ENCODE measurements at places on chromosomes 4 and X. TPM values are rescaled to one million over a fixed set of nuclear protein-coding genes. Genes with fewer than 3 reads are reported as not detected.

- no peak for DNase-seq
Observed at GRCh38 chr4:40363945-40364344, 28.8 kb downstream of the CHRNA9 start.

DNA sequence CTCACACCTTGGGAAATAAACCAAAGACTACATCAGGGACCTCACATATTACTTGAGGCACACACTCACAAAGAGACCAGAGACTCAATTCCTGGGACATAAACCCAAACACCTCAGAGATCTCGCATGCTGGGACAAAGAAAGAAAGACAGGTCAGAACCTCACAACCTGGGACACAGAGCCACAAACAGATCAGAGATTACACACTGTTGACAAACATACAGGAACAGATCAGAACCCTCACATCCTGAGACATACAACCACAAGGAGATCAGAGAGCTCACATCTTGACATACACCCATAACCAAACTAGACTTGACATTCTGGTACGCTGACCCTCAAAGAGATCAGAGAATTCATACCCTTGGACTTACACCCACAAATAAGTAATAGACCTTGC is 17.3 kb downstream of the SUV39H1 start:
- no peak for DNase-seq

- no peak for DNase-seq
Observed at GRCh38 chrX:136030303-136031191, 45.3 kb downstream of the SLC9A6 start.

Gene APBB2
- total RNA-seq: 103 TPM

Gene UGT8
- total RNA-seq: 4.1 TPM

Gene CDKL2
- 0.82 TPM for total RNA-seq

Gene ACTRT1
- not detected for total RNA-seq

DNA sequence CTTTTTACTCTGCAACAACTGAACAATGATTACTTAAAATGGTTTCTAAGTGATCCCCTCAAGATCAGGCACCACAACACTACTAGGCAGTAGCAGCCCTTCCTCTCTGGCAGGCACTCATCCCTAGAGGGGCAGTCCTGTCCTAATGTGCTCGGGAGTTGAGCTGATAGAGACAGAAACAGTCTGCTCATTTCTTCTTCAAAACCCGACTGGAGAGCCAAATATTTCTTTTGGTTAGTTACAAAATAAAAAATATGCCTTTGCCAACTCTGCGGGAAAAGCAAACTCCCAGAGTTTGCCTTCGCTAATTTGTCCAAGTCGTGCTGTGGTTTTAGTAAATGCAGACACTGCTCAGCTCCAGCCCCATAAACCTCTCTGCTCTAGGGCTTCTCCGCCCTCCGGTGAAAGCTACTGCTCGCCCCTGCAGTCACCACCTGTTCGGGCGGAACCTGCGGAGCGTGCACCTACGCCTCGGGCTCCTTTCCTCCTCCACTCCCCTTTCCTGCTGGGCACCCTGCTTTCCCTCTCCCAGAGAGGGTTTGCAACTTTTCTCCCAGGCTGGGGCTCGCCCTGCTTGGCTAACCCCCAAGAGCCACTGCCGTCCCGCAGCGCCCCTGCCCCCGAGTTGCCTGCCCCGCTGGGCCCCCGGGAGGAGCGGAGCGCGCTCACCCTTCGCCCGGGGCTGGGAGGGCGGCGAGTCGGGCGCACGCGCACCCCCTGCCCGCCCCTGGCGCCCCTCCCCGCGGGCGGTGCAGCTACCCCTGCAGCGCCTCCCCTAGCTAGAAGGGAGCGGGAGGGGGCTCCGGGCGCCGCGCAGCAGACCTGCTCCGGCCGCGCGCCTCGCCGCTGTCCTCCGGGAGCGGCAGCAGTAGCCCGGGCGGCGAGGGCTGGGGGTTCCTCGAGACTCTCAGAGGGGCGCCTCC is at the start of gene NPNT:
TSS of gene NPNT (plus strand) at position 812 of the 923 bp plus-strand sequence. CDS start 182 bp downstream, outside the sequence.
- DNase-seq: peak; percentile 25

GRCh38 chr4:106268786-106269185 is 47.2 kb downstream of the TBCK start:
- DNase-seq: no peak

Gene PDCL2
- not detected for total RNA-seq

Gene UCP1
- 19.5 TPM for total RNA-seq

GRCh38 chr4:110586131-110586850 is 36.6 kb downstream of the PITX2 start:
- DNase-seq: no peak

DNA sequence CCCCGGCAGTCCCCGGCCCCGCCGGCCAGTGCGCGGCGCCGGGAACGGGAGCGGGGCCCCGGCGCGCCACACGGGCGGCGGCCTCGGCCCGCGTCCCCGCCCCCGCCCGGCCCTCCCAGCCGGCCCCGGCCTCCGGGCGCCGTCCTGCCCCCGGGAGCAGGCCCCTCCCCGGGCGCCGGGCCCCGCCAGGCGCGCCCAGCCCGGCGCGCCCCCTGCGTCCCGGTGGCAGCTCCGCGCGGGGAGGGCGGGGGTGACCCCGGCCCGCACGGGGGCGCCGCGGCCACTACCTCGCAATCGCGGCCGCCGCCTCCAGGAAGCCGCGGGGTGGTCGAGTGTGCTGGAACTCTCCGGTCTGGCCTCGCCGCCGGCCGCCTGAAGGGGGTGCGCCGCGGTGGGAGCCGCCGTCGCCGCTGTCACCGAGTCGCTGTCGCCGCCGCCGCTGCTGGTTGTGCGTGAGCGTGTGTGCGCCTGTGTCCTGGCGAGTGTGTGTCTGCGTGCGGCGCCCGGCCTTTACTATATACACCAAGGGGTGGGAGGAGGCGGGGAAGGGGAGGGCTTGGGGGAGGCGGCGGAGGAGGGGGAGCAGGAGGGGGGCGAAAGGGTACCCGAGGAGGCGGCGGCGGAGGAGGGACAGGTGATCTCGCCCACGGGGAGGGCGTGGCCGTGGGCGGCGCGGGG is at the start of gene RAI2:
TSS of gene RAI2 (minus strand) at position 488 of the 678 bp plus-strand sequence. CDS start 59,288 bp downstream, outside the sequence.
- DNase-seq: peak; percentile 31

Gene AADAT
- 6.6 TPM for total RNA-seq

DNA sequence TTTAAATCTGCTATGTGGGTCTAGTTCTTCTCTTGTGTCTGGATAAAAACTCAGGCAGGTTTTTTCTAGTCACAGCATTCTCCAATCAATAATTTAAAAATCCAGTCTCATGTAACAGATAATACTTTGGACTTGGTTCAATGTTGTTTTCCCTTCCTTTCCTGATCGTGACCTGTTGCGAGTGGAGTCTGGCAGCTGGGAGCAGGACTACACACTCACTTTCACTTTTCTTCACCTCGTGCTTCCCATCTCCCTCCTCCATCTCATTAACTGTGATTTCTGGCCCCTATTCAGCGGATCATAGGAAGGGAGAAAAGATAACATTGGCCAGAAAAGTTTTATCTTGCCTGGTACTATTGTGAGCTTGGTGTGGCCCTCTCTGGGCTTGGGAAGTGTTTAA is 96.6 kb upstream of the GATB start:
- no peak for DNase-seq

GRCh38 chr4:25330905-25331808 is 18.6 kb downstream of the ZCCHC4 start:
- no peak for DNase-seq

DNA sequence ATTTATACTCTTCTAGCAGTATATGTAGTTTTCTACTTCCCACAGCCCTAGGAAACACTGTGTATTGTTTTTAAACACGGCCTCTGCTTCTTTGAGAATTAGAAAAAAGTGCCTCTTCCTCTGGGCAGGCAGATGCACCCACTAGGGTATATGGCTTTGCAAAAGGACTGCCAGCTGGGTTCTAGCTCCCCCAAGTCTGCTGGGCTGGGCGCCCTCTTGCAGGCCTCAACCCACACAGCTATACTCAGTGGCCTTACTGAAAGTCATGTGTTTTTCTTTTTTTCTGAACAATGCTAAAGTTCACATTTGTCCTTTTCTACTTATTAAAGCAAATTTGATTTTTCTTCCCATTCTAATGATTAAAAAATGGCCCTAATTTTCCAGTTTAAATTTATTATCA is 35.5 kb upstream of the BMPR1B start:
- DNase-seq: no peak

DNA sequence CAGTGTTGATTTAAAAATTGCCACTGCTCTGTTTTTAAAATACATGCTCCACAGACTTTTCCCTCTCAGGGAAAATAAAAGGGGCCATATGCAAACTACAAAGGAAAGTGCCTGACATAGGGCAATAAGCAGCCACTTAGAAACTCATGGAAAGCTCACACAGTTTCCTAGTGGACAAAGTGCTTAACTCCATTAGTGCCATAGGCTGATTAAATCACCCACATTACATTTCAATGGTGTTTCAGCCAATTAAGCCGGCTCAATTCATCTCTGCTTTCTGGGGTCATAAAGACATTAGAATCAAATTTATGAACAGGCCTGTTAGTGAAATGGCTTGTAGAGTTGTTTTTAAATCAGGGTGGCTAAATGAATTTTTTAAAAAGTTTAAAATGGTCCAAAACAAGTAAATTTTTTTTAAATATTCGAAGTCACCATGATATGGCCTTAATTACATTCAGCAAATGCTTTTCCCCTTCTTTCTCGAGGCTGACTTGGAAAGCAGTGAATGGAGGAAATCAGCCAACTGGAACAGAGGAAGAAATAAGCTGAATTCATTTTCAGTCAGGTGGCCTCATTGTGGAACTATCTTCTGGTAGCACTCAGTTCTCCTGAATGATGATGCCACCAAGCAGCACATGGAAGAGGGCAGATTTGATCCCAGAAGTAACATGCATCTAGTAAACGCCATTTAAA is 2305.1 kb upstream of the AGA start:
- no peak for DNase-seq

Gene MORC4
- 4.5 TPM for total RNA-seq

Gene PLP1
- total RNA-seq: 9.6 TPM

DNA sequence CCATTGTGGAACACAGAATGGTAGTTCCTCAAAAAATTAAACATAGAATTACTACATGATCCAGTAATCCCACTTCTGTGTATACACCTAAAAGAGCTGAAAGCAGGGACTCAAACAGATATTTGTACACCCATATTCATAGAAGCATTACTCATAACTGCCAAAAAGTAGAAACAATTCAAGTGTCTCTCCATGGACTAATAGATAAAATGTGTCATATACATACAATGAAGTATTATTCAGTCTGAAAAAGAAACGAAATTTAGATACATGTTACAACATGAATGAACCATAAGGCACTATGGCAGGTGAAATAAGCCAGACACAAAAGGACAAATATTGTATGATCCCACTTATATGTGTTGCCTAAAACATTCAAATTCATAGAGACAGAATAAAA is 145.1 kb downstream of the ANTXR2 start:
- DNase-seq: no peak

Gene SAGE1
- 0.15 TPM for total RNA-seq

- no peak for DNase-seq
Observed at GRCh38 chrX:98490670-98491069, 1607.0 kb downstream of the RPA4 start.

- no peak for DNase-seq
Observed at GRCh38 chr4:128980816-128981326, 112.5 kb downstream of the SCLT1 start.

- no peak for DNase-seq
Observed at GRCh38 chr4:185381288-185382196, 14.2 kb downstream of the LRP2BP start.

- no peak for DNase-seq
Observed at GRCh38 chr4:128847082-128847724, 37.7 kb downstream of the JADE1 start.

Gene GC
- 0.23 TPM for total RNA-seq

GRCh38 chr4:89100853-89101252 is 10.5 kb upstream of the TIGD2 start:
- DNase-seq: no peak

DNA sequence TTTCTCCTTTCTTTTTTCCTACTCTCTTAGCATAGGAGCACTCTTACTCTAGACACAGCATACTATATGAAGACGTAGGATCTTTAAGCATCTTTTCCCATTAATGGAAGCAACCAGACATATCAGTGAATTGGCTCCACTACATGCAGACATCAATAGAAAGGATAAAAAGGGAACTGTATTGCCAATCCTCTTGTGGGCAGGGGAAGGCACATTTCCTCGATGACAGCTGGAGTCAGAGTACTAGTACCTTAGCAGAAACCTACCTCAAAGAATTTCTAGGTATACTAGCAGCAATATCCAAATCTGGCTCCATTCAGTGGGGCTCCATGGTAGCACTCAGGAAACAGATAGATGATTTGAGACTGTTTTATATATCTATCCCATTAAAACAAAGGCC is 20.1 kb downstream of the CYBB start:
- no peak for DNase-seq

Gene EPHA5
- total RNA-seq: not detected

DNA sequence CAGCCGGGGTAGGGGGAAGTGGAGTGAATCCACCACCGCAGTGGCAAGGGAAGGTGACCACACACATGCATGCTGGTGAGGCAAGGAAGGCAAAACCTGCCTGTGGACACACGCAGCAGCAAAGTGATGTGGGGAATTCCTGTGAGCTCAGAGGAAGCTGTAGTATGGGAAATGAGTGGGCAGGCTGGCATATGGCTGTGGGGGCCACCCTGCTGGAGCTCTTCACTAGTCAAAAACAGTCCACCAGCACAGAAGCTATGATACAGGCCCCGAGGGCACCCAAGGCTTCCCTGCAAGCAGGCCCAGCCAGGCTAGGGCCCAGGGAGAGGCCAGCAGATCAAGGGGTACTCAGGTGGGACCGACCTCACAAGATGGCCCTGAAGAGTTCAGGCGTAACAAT is 239.1 kb downstream of the CHM start:
- no peak for DNase-seq

DNA sequence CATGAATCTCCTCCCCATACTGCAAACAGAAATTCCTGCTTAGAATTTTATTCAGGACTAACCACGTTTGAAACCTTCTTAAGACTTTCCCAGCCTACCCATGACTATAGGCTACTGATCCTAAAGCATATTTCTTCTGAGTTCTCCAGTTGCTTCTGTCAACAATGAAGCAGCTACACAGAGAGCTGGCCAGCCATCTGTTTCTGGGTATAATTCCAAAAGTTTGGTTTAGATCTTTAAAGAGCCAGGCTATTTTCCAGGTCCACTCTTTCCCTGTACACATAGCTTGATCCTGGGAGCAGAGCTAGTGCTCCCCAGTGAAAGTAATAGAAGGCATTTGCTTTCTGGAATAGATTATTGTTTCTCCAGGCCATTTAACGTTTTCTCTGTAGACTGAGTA is 4.0 kb upstream of the ITM2A start:
- DNase-seq: no peak

Gene HEPH
- 106 TPM for total RNA-seq

GRCh38 chr4:154612472-154613414 is at the start of gene FGG:
FGG (minus strand) TSS chr4:154612656; CDS start chr4:154612609, 47 bp downstream.
- no peak for DNase-seq

DNA sequence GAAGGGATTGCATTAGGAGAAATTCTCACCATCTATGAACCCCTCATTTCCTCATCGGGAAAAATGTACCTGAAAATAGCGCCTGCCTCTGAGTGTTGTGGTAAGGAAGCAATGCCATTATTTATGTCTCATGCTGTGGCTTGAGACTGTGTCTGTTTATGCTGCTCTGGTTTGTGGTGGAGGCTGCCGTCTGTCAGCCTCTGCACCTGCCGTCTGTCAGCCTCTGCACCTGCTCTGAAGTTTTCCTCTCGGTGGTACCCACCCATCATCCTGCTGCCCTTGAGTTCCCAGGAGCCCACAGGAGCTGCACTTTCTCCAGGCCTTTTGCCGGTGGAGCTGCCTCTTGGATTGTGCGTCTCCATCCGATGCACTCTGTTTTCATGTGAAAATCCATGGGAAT is 68.5 kb upstream of the PPP2R3B start:
- no peak for DNase-seq

Measured in endothelial cell (in vitro differentiated cells).